Endodermal cell (in vitro differentiated cells): ENCODE measurements at places on chromosomes 13 and 19. TPM values are rescaled to one million over a fixed set of nuclear protein-coding genes. Genes with fewer than 3 reads are reported as not detected.

DNA sequence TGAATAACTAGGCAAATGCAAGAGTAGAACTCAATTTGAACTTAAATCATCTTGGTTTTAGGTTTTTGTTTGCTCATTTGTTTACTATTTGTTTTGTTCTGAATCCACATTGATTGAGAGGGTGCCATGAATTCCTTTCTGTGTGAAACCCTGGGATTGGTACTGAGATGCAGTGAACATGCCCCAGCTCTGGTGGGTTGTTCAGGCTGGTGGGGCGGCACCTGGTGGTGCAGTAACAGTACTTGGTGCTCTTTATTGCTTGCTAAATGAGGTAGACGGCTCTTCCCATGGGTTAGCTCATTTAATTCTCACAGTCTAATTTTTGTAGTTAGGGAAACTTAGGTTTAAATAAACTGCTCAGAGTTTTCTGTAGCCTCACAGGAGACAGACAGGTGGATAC, 48.4 kb downstream of the WASF3 start:
- no peaks in the 10 kb centered on the region for H3K36me3 ChIP-seq
- no peaks in the 10 kb centered on the region for H3K4me1 ChIP-seq
- DNase-seq: peak; percentile 83
- no peak overlapping the region for H3K4me3 ChIP-seq
- H3K27me3 ChIP-seq: no peaks in the 10 kb centered on the region

Gene GPR183
- 1.1 TPM in 1 of 3 replicates, not detected in the others for total RNA-seq

GRCh38 chr19:31249217-31249616, 100.0 kb downstream of the TSHZ3 start:
- no peak overlapping the region for H3K27ac ChIP-seq
- no peaks in the 10 kb centered on the region for H3K36me3 ChIP-seq
- H3K4me1 ChIP-seq: no peaks in the 10 kb centered on the region
- no peak overlapping the region for H3K4me3 ChIP-seq
- H3K27me3 ChIP-seq: no peaks in the 10 kb centered on the region
- no peak for DNase-seq

Gene FCHO1
- 8.4 and 8.5 TPM in 2 replicates for total RNA-seq

GRCh38 chr19:41868120-41868988, 8.3 kb downstream of the RPS19 start:
- H3K4me1 ChIP-seq: peaks cover 13% of the 10 kb centered on the region
- no peaks in the 10 kb centered on the region for H3K27me3 ChIP-seq
- H3K4me3 ChIP-seq: no peak overlapping the region
- no peak overlapping the region for H3K27ac ChIP-seq
- peak; percentile 59 for DNase-seq
- H3K36me3 ChIP-seq: peaks cover 78% of the 10 kb centered on the region

DNA sequence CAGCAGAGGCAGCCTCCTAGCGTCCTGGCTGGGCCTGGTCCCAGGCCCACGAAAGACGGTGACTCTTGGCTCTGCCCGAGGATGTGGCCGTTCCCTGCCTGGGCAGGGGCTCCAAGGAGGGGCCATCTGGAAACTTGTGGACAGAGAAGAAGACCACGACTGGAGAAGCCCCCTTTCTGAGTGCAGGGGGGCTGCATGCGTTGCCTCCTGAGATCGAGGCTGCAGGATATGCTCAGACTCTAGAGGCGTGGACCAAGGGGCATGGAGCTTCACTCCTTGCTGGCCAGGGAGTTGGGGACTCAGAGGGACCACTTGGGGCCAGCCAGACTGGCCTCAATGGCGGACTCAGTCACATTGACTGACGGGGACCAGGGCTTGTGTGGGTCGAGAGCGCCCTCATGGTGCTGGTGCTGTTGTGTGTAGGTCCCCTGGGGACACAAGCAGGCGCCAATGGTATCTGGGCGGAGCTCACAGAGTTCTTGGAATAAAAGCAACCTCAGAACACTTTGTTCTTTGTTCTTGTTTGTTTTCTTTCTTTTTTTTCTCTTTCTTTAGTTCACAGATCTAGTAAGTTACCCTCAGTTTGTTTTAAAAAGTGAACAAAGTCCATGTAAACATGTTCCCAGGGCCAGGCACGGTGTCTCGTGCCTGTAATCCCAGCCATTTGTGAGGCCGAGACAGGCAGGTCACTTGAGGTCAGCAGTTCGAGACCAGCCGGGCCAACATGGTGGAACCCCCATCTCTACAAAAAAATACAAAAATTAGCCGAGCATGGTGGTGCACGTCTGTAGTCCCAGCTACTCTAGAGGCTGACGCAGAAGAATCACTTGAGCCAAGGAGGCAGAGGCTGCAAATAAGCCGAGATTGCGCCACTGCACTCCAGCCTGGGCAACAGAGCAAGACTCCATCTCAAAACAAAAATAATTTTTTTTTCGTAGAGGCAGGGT, 10.2 kb downstream of the ANGPTL4 start:
- no peak overlapping the region for H3K27ac ChIP-seq
- H3K27me3 ChIP-seq: no peaks in the 10 kb centered on the region
- no peak overlapping the region for H3K4me3 ChIP-seq
- H3K4me1 ChIP-seq: no peaks in the 10 kb centered on the region

DNA sequence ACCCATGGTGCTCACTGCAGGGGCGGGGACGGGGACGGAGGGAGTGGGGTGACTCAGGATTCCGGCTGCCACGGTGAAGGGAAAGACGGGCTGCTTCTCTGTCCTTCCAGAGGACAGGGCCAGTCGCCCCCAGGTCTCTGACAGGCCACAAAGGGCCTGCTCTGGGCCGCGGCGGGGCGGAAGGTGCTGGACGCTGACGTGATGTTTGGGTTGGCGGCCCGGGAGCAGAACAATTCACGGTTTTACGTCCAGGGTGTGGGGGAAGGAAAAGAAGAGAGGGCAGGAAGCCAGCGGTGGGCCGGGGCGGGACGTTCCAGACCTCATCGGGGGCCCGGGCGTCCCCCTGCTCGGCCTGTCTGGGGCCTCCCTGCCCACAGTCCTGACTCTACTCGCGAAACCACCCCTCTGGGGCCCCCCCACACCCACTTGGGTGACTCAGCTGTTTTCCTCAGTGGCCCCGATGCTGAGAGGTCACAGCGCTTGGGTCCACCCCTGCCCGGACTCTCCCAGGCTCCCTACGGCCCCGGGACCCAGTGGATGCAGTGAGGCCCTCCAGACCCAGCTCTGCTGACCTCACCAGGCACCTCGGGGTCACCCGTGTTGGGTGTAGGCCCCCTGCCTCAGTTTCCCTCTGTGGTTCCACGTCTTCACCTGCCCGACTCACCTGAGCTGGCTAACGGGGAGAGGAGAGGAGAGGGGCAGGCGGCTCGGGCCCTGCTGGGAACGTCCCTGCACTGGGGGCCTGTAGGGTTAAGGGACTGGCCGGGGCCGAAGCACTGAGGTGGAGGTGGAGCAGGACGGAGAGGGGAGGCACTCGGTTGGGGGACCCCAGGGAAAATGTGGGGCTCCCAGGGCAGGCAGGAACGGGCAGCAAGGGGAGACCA, 29.2 kb downstream of the PIP5K1C start:
- H3K36me3 ChIP-seq: no peaks in the 10 kb centered on the region
- H3K4me1 ChIP-seq: no peaks in the 10 kb centered on the region
- peak overlapping the region; percentile 57 for H3K27ac ChIP-seq

Gene IL11
- 1.7 and 2.3 TPM in 2 replicates for total RNA-seq

GRCh38 chr19:31960474-31960873, 384.9 kb upstream of the ZNF507 start:
- no peaks in the 10 kb centered on the region for H3K27me3 ChIP-seq
- H3K4me1 ChIP-seq: no peaks in the 10 kb centered on the region
- no peak overlapping the region for H3K4me3 ChIP-seq
- H3K27ac ChIP-seq: no peak overlapping the region
- DNase-seq: no peak

Gene OR7C1
- total RNA-seq: not detected in 2 replicates

Gene CYP4F12
- not detected in 2 replicates for total RNA-seq

GRCh38 chr19:10461047-10461949, 41.0 kb downstream of the PDE4A start:
- H3K4me3 ChIP-seq: peak overlapping the region; percentile 77
- H3K4me1 ChIP-seq: no peaks in the 10 kb centered on the region
- no peak overlapping the region for H3K27ac ChIP-seq
- no peaks in the 10 kb centered on the region for H3K27me3 ChIP-seq
- DNase-seq: peak; percentile 100
- H3K36me3 ChIP-seq: no peaks in the 10 kb centered on the region

DNA sequence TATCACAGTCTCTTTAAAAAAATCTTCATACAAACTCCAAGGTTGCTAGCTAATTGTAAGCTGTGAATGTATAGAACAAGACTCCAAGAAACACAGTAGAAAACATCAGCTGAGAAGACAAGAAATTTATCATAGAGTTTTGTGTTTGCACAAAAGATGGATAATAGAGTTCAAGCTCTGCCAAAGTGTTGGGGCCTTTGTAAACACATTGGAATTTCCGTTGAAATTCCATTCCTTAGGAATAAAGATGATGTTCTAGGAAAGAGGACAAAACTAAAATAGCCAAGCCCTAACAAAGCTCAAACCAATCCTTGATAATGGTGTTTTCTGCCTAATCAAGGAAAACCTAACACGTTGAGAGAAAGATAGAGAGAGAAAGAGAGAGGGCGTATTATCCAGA, 20.6 kb downstream of the LRRC63 start:
- no peaks in the 10 kb centered on the region for H3K36me3 ChIP-seq
- H3K27ac ChIP-seq: no peak overlapping the region
- DNase-seq: no peak
- no peaks in the 10 kb centered on the region for H3K27me3 ChIP-seq
- no peaks in the 10 kb centered on the region for H3K4me1 ChIP-seq
- no peak overlapping the region for H3K4me3 ChIP-seq

Gene ZNF69
- total RNA-seq: 18.1 and 24.6 TPM in 2 replicates

- no peaks in the 10 kb centered on the region for H3K36me3 ChIP-seq
- H3K4me1 ChIP-seq: no peaks in the 10 kb centered on the region
These were observed 1.7 kb downstream of the SSBP4 start for GRCh38 chr19:18420930-18421329.

DNA sequence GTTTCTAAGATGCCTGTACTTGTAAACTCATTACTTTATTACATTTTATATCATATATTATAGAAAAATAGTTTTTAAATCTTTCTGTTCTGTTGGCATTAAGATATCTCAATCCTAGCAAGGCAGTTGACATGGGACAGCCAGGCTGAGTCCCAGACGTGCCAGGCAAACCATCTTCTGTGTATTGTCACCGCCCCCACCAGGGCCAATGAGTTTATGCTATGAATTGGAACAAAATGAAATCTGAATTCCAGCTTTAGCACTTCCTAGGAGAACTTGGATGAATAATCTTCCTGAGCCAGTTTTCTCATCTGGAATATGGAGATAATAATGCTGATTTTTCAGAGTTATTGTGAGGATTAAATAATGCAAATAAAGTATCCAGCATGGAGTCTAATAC, 79.9 kb upstream of the GSX1 start:
- peaks cover 8% of the 10 kb centered on the region for H3K27me3 ChIP-seq
- DNase-seq: no peak
- no peaks in the 10 kb centered on the region for H3K36me3 ChIP-seq
- H3K4me1 ChIP-seq: no peaks in the 10 kb centered on the region

DNA sequence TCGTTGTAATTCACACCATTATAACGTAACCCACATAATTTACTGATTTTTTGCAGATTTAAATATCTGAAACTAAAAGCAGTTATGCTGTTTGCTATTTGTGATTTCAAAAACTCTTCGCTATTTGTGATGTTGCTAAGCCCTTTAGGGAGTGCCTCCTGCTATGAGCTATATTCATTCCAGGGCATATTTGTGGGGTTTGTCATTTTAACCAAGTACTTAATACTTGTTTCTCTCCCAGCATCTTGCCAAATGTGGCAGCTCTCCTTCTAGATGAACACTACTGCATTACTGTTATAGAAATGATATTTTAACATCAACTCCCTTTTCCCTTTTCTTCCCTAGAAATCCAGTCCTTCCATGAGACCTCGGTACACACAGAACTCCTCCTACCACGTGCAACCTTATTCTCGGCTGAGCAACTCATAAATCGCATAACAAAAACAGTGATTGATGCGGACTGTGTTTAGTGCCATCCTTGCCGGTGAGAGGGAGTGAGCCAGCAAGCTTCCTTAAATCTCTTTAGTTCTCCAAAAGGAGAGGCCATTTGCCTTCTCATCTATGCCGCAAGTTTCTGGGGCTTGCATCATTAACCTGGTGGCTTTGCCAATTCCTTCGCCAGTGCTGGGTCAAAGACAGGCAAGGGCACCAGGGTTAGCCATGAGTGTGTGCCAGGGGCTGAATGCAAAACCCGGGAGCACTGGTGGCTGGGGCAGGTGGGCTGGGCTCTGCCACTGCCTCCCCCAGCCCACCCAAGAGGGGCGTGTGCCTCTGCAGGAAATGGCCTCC, 33.4 kb downstream of the RFX2 start:
- no peaks in the 10 kb centered on the region for H3K4me1 ChIP-seq
- no peak for DNase-seq
- H3K27me3 ChIP-seq: no peaks in the 10 kb centered on the region
- no peak overlapping the region for H3K27ac ChIP-seq
- H3K4me3 ChIP-seq: no peak overlapping the region

Gene PRODH2
- total RNA-seq: 0.93 and 1.0 TPM in 2 replicates

Gene STAP2
- total RNA-seq: 10.4 to 13.2 TPM (median 12.7 TPM) in 3 replicates

GRCh38 chr13:31160857-31161556, 697 bp downstream of the HSPH1 start:
- peak overlapping the region; percentile 95 for H3K4me3 ChIP-seq
- no peaks in the 10 kb centered on the region for H3K4me1 ChIP-seq
- H3K27me3 ChIP-seq: no peaks in the 10 kb centered on the region
- H3K27ac ChIP-seq: peak overlapping the region; percentile 91
- peaks cover 19% of the 10 kb centered on the region for H3K36me3 ChIP-seq

Gene ZNF382
- 13.2 and 13.5 TPM in 2 replicates for total RNA-seq

DNA sequence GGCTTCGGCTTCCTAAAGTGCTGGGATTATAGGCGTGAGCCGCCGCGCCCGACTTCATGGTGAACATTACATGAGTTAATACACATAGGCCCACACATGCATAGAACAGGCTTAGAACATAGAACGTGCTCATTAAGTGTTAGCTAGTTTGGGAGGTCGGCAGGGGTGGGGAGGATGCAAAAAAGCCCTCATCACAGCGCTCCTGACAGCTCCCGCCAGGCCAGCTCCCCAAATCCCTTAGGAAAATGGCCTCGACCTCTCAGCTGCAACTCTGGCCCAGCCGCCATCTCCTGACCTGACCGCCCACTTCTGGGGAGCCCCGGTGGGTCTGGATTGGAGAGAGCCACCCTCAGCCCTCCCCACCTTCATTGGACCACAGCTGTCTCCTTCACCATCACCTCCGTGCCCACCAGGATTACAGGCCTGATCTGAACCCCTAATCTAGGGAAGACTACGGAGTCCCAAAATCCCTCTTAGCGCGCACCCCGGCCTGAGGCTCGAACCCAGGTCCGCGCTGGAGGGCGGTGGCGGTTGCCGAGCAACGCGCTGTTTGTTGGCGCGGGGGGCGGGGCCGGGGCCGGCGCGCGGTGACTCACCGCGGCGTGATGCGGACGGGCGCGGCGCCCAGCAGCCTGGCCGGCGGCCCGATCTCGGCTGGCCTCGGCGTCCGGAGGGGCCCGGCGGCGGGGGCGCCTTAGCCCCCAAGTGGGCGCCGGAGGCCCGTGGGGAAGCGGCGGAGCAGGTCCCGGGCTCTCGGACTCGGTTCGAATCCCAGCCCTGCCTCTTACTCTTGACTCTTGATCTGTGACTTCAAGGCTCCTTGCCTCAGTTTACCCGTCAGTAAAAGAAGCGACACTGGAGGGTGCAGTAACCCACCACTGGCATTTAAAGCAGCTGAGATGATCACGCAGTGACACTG, 26.7 kb upstream of the NANOS3 start:
- DNase-seq: peak; percentile 91
- H3K27me3 ChIP-seq: no peaks in the 10 kb centered on the region
- no peak overlapping the region for H3K4me3 ChIP-seq
- no peaks in the 10 kb centered on the region for H3K36me3 ChIP-seq
- H3K27ac ChIP-seq: peak overlapping the region; percentile 82
